ENCODE measurements at places on chromosomes 3 and 15.
A peak's percentile ranks its signal among the peaks of the same experiment; 100 is the strongest.

DNA sequence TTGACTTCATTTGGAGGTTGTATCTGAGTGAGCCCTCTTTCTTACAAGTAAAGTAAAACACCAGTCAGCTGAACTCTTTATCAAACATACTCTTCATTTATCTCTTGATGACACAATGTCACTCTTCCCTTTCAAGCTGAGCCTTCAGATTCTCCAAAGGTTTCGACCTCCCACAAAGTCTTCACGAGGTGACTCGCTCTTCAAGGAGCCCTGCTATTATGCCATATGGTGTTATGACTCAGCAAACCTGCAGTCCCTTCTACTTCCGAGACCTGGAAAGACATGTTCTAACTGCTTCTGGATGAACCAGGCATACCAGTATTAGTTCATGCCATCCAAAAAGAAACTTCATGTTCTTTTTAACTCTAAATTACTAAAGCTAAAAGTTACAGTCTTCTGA lies 23.1 kb downstream of the AADAC start:
- DNase-seq, result peak; percentile 67

DNA sequence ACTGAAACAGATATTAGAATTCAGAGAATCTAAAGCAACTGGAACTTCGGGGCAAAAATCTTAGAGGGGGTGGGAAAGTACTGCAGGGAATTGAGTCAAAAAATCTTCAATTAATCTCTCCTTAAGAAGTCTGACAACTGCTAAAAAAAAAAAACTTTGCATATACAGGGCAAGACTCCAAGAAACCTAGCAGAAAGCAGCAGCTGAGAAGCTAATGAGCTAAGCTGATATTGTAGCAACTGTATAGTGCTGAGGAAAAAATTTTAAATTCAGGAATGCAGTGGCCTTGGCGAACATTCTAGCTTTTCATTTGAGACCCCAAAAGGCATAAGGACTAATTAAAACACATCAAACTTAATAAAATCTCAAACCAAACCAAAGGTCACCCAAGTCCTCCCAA lies 113.6 kb downstream of the SCAPER start:
- no peak for DNase-seq

- no peak for DNase-seq
These were observed 42.1 kb upstream of the NSMCE3 start for GRCh38 chr15:29311696-29312095.

DNA sequence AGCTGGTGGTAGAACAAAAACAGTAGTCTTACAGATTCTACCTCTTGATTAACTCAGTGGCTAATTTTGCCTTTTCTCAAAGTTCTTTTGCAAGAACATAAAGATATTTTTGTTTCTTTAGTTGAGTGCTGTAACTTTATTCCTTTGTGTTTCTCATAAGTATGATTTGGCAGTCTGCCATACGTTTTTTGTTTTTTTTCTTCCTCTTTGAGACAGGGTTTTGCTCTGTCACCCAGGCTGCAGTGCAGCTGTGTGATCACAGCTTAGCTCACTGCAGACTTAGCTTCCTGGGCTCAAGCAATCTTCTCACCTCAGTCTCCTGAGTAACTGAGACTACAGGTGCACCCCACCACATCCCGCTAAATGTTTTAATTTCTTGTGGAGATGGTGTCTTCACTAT lies 22.4 kb downstream of the B3GNT5 start:
- no peak for DNase-seq

DNA sequence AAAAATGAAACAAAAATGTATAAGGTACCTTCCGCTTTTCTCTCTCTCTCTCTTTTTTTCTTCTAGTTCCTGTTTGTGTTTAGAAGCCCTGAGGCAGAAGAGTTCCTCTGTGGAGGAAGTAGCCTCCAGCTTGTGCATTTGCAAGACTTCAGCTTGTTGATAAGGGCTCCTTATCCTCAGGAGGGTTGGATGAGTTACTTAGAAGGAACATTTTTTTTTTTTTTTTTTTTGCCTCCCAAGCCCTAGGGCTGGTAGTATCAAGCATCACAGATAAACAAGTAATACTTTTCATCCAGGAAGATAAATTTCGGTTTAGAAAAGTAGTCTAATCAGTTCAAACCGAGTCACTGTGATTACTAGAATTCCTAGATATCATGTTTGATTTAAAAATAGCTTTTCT lies 91.0 kb upstream of the CBLB start:
- peak; percentile 58 for DNase-seq

- DNase-seq, result no peak
These were observed 677.5 kb downstream of the ZPLD1 start for GRCh38 chr3:103112273-103112672.

All from ELF-1 (cell line).